ENCODE measurements at places on chromosomes 16 and 17.

DNA sequence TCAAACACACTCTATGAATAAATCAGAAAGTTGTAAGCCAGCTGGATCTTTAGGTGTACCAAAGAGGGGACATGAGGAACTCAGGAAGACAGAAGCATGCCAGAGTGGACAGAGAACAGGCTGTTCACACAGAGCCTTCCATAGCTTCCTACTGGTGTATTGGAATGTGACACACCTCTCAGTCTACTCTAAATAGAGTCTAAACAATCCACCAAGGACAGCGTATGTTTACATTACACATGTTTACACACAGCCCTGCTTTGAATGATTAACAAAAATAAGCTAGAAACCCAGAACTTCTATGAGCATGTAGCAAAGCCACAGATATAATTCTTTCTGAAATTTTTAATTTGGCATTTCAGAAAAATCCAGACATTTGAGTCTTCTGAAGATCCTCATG is 1279.0 kb upstream of the CDH8 start:
- DNase-seq = no peak

GRCh38 chr17:38890410-38890746 is 20.5 kb downstream of the LASP1 start:
- DNase-seq = no peak

GRCh38 chr17:66727634-66728570 is 107.0 kb upstream of the CACNG5 start:
- DNase-seq = peak; percentile 21

DNA sequence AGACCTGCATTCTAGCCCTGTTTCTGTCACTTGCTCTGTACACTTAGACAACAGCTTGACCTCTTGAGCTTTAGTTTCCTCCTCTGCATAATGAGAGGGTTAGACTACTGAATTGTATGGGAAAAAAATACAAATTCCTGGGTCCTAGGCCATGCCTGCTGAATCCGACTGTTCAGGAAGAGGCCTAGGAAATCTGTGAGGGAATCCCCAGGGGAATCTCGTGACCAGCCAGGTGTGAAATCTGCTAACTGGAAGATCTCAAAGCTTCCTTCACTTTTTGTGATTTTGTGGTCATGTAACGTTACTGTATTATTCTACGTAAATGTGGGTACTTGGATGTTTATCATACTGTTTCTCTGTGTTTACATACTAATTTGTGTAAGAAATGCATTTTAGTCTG is 58.2 kb downstream of the CYLD start:
- no peak for DNase-seq

- no peak for DNase-seq
Observed at GRCh38 chr16:84367750-84368307, 509 bp upstream of the ATP2C2 start.

DNA sequence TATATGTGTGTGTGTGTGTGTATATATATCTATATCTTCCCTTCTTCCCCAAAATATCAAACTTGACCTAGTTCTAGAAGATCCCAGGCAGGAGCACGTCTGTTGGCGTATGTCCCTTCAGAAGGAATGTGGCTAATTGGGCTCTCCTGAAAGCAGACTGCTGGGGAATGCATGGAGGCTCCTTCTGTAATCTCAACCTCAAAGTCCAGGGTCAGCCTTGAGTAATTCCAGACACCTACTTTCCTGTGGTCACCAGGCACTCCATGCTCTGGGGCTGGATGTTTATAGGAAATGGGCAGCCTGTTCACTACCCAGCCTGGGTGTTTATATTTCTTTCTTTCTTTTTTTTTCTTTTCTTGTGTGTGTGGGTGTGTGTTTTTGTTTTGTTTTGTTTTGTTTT is 13.4 kb downstream of the BCO1 start:
- no peak for DNase-seq

DNA sequence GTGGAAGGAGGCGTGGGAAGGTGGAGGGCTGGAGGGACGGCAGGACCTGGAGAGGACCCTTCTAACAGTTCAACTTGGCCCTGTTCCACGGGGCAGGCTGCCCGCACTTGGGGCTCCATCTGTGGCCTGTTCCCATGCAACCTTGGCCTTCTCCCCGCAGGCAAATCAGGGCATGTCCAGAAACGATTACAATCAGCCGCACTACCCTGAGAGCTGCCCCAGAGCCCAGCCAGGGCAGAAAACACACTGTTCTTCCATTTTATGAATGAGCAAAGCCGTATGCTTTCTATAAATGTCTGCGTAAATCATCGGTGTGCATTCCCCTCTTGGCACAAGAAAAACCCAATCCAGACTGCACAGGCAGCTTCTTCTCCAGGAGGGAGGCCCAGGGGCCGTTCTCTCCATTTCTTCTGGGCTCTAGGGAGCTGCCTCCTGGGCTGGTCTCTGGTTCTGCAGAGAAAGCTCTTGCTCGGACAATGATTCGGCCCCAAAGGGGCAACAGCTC is 228.7 kb downstream of the SOX9 start:
- no peak for DNase-seq

GRCh38 chr17:39517224-39517623 is 55.9 kb downstream of the CDK12 start:
- DNase-seq = no peak

DNA sequence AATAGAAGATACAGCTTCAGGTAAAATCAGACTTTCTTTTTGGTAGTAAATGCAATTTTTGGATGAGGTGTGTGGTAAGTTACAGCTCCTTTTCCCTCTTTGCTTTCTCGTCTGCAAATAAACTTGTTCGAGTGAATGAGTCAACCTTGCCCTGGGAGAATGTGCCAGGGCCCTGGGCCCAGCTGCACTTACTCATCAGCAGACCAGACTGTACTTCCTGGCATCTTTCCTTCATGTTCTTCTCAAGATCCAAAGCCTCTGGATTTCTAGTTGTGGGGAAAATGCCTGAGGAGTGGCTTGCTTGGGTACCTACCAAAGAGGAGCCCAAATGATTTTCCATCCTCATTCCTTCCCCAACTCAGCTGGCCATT is 5.4 kb upstream of the G6PC1 start:
- peak; percentile 11 for DNase-seq

- no peak for DNase-seq
Observed at GRCh38 chr17:34098699-34099098, 156.4 kb upstream of the CCL2 start.

DNA sequence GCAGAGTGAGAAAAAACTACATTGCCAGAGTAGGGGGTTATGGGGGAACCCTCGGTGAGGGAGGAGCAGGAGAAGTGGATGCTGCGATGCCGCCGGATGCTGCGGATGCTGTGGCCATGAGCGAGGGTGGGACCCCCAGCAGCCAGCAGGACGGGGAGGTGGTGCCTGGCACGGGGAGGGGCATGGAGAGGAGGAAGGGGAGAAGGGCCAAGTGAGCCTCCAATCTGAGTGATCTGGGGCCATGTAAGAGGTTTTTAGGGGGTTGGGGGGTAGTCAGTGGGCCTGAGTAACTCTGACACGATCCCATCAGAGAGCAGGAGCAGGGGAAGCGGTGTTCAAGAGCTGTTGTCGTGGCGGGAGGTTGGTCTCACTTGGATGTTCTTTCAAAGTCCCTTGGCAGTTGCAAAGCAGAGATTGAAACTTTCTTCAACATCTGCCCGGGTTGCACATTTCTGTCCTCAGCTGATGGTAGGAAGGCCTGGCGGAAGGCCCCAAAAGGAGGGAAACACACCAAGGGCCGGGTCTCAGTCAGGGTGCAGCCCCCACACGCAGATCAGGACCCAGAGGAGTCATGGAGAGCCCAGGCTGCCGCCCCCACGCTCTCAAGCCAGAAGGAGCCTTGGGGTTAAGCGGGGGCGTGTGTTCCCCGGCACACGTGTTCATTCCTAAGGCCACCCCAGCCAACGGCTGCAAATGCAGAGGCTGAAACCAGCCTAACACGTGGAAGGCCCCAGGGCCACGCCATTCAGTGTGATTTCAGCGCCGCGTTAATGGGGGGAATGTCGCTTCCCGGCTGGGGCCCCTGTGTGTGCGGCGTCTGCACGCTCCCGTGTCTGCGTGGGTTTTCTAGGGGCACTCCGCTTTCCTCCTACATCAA is 81.7 kb downstream of the ZDHHC7 start:
- DNase-seq = no peak

DNA sequence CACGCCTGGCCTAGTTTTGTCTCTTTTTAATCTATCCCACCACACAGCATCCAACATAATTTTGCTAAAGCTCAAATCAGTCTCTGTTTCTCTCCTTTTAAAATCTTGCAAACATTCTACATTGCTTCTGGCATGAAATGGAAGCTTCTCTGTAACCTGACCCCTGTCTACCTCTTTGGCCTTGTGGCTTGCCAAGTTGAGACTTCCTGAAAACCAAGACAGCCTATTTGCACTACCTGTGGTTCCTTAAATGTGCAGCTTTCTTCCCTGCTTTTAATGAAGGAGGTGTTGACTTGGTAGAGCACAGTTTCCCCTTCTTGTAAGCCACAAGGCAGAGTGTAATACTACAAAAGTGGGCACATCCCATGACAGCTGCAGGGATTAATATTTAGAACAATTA is 6.0 kb upstream of the CCL3 start:
- DNase-seq = no peak

DNA sequence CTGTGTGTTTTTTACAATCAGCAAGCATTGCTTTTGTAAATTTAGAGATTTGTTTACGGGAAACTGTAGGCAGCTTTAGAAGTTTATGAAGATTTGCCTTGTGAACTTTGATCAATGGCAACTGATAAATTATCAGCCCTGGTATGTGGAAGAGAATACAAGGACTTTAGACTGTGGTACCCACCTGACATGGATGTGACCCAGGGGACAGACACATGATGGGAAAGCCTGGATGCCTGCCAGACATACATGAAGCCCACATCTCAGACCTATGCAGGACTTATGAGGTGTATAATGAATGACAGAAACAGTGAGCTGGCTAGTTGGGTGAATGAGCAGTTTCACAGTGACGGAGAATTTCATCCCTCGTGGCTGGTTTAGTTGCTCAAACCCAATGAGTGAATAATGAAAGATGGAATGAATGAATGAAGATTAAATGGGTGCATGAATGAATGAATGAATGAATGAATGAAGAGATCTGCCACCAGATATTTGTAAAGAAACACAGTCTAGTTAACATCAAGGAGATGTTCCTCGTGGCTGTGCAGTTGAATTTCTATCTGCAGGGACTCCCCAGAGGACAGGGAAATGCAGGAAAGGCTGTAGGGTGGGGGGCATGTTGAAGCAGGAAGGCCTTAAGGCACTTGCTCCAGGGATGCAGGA is 7.6 kb downstream of the TMEM92 start:
- no peak for DNase-seq

Measured in SW 1271 (cell line).